ENCODE measurements at places on chromosomes 11 and 22. TPM values are rescaled to one million over a fixed set of nuclear protein-coding genes. Genes with fewer than 3 reads are reported as not detected.

TSSC4 gene
- total RNA-seq = 38.7 TPM

FOLH1 gene
- not detected for total RNA-seq

- DNase-seq = peak; percentile 67
Measured at GRCh38 chr11:46361283-46362155, 14.3 kb downstream of the DGKZ start.

DNA sequence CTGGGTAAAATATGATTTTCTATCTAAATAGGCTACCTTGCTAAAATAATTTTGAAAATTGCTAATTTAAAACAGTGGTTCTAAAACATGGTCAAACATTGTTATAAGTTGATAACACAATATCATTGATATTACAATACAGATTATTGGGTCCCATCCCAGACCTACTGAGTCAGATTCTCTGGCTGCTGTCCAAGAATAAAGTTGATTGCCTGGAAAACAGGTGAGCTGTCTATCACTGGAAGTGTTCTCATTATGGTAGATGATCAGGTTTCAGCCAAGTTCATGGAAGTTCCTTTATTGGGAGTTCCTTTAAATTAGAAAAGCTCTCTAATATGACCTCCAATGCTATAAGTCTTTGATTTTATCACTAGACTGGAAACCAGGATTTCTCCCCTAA is 52.3 kb downstream of the SC5D start:
- DNase-seq = no peak

DNA sequence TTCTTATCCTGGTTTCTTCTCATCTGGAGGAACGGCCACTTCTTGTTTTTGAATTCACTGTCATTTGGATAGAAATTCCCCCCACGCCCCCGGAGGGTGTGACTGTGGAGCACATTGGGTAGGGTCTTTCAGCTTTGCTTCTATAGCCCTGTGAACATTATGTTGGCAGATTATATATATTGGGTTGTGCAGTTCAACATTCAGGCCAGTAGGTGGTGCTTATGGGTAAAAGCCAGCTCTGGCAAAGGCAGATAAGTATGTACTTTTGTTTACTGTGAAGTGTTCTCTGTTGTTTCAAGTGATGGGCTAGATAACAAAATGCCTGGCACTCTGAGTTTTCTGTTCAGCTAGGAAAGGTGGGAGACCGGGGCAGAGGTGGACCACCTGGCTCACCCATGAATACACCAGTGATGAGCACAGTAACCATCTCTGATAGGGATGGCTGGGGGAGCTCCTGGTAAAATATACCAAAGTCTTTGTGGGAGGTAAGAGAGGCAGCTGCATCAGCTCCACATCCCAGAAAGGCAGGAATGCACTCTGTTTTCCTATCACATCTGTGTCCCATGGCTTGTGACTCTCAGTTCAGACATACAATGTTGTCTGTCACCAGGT is 1348.2 kb upstream of the RAG2 start:
- no peak for DNase-seq

Data from activated naive CD4-positive, alpha-beta T cell treated with anti-CD3 and anti-CD28 coated beads, Interleukin-2, amount 50 U/mL, for 72 hours (primary cell).